ENCODE measurements at places on chromosomes 13 and 19. TPM values are rescaled to one million over a fixed set of nuclear protein-coding genes. Genes with fewer than 3 reads are reported as not detected.

Gene IRS2
- total RNA-seq: 65.5 TPM

Gene NCCRP1
- 1.5 TPM for total RNA-seq

Gene ZNF540
- 0.06 TPM for total RNA-seq

Gene FCHO1
- 18.8 TPM for total RNA-seq

Gene FFAR1
- total RNA-seq: 0.02 TPM

All from A549 treated with AZD2906 at 1 μM for 4 hours (cell line).